ENCODE measurements at places on chromosomes 6 and 20.

DNA sequence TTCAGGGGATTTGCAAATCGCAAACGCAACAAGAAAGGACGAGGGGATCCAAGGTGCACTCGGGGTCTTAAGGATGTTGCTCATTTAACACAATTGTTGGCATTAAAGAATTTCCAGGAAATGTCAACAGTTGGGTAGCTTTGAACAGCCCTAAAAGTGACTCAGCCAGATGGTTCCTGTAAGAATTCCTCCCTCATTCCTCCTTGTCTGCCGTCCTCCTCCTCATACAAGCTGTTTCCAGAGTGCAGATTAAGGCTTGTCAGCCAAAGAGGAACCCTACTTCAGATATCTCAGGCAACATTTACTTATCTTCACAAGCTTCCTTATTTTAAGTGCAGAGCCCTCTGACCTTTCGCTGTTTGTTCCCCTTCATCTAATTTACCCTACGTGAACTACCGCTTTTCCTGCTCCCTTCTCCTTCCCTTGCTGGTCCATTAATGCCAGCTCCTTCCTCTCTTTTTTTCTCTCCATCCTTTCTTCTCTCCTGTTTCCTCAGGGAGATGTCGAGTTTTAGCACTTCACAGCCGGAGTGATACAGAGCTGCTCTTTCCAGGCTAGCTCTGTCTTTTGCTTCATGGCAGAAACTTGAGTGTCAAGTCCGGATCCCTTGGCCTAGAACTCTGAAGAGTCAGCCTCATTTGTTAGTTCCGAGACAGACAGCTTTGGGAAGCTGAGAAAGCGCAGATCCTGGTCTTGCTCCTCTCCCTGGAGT is 26.1 kb upstream of the TBC1D7 start:
- DNase-seq: peak; percentile 76

GRCh38 chr6:73800997-73801396 is 105.0 kb downstream of the CD109 start:
- DNase-seq: no peak

- no peak for DNase-seq
Observed at GRCh38 chr20:38875175-38875993, 50.8 kb upstream of the FAM83D start.

GRCh38 chr6:2103765-2104523 is 141.5 kb downstream of the GMDS start:
- peak; percentile 76 for DNase-seq

GRCh38 chr6:54074578-54075195 is 36.6 kb upstream of the MLIP start:
- DNase-seq: no peak

- DNase-seq: no peak
Observed at GRCh38 chr6:16959789-16960188, 142.1 kb upstream of the STMND1 start.

DNA sequence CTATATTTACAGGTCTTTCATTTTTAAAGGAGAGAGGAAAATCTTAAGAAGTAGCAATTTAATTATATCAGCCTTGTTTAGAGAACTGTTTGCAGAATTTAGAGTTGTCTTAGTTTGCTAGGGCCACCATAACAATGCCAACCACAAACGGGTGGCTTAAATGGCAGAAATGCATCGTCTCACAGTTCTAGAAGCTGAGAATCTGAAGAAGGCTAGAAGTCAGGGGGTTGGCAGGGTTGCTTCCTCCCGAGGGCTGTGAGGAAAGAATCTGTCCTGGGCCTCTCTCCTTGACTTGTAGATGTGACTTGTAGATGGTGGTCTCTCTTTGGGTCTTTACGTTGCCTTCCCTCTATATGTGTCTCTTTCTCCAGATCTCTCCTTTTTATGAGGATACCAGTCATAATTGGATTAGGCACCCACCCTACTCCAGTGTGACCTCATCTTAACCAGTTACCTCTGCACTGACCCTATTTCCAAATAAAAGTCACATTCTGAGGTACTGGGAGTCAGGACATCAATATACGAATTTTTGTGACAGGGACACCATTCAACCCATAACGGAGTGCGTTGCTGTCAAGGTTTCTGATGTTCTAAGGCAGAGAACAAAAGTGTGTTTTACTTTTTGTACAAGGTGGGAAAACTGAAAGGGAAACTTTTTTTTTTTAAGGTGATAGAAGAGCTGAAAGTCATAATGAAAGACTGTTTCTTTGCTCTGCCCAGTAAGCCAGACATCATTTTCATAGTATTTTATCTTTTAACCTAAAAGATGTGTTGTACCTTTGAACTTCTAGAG is 84.4 kb downstream of the SAMD3 start:
- DNase-seq: no peak

GRCh38 chr6:107075951-107076381 is 39.3 kb downstream of the BEND3 start:
- DNase-seq: peak; percentile 41

DNA sequence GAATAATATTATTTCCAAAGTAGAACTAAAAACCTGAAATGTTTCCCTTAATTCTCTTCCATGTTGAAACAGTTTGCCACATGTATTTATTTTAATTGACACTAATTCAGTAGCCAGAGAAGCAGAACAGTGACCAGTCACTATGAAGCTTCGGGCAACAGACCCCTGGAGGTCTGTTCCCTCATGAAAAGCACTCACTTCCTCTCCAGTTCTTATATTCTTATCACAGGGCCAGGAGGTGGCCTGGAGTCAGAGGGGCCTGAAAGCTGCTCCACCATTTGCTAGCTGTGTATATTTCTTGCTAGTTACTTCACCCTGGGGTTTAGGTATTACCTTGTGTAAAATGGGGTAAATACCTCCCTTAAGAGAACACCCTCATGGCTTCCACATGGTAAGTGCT is 49.1 kb downstream of the MAP7 start:
- no peak for DNase-seq

DNA sequence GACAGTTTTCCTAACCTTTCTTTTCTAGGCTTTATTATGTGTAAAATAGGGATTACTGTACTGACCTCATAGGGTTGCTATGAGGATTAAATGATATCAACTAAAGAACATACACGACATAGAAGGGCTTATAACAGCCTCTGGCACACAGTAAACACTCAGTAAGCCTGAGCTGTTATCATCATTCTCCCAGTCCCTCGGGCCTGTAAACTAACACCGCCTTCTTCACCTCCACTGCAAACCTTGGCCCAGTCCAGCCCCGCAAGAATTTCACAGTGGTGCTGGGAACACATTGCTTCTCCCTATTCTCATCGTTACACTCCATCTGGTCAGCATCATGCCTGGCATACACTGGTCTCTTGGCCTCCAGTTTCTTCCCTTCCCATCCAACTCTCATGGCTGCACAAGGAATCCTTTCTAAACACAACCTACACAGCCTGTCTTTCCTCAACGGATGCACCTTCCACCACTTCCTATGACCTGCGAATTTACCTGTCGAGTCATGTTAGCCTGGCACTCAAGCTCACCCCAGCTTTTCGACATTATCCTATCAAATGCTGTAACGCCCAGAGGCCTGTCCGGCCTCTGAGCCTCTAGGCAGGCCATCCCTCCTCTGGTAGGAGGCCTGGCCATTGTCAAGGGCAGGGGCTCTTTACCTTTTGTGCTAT is 92.1 kb downstream of the FYN start:
- peak; percentile 97 for DNase-seq

DNA sequence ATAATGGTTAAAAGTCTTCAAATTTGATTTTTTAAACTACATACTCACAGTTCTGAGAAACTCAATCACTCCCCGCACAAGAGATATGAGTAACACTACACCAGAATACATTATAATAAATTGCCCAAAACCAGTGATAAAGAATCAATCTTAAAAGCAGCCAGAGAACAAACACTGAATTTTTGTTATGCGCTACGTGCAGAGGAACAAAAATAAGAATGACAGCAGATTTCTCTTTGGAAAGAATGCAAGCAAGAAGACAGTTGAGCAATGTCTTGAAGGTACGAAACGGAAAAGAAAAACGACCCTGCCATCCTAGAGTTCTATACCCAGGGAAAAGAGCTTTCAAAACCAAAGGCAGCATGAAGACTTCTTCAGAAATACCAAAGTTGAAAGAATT is 216.7 kb downstream of the TTLL2 start:
- no peak for DNase-seq

GRCh38 chr6:111242452-111242851 is 155.1 kb downstream of the SLC16A10 start:
- DNase-seq: peak; percentile 71

GRCh38 chr6:37615564-37616340 is 81.9 kb downstream of the MDGA1 start:
- no peak for DNase-seq

DNA sequence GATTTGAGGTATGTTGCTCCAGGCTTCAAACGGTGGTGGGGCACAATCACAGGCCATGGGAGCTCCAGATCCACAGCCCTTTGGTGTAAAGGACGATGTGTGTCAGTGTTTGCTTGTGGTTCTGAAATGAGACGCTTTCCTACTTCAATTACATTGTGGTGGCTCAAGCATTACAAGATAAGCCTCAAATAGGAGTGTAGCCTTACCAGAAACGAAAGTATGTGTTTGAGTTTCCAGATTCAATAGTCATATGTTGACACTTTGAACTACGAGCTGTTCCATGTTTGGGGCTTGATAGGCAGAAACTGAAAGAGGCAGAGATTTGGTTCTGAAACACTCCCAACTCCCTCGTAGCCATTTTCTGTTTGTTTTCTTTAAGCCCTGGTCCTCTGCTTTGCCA is 187.1 kb downstream of the MYLK4 start:
- DNase-seq: peak; percentile 28

DNA sequence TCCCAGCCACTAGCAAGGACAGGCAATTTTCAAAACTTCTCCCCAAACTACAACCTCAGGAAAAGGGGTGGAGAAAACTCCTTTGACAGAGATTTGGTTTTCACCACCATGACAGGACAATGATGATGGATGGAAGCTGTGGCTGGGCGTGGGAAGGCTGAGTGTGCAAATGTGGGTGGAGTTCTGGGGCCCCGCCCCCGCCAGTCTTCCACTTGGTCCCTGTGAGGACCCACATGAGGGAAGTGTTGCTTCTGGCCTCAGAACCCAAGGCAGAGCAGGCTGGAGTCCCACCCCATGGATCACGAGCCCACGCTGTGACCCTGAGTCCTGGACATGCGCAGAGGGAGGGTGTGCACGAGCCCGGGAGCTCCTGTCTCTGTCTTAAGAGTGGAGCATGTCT is 21.5 kb upstream of the MRGBP start:
- DNase-seq: no peak

- DNase-seq: no peak
Observed at GRCh38 chr6:142669471-142670351, 275.3 kb downstream of the HIVEP2 start.

DNA sequence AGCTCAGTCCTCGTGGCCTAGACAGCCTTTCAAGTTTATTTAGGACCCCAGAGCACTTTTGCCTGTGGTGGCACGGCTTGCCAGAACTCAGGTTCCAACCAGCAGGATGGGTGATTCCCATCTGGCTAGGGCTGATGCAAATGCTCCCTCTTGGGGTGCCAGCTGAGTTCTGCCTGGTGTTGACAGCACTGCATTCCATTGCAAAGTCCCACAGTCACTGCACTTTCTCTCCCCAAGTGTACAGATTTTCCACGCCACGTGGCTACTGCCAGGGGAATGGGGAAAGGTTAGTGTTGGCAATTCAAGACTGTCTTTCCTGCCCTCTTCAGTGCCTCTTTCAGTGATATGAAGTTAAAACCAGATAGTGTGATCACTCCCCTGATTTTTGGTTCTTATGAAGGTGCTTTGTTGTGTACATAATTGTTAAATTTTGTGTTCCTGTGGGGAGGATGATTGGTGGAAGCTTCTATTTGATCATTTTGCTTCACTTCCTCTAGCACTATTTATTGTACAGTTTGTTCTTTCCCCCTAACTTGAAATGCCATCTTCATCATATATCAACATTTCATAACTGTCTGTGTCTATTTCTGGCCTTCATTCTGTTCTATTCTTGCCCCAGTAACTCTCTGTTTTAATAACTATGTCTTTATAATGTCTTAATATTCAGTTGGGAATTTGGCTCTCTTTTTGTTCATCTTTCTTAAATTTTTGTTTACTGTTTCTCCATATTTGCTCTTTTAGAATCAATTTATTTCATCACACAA is 86.2 kb downstream of the CFAP61 start:
- DNase-seq: no peak

DNA sequence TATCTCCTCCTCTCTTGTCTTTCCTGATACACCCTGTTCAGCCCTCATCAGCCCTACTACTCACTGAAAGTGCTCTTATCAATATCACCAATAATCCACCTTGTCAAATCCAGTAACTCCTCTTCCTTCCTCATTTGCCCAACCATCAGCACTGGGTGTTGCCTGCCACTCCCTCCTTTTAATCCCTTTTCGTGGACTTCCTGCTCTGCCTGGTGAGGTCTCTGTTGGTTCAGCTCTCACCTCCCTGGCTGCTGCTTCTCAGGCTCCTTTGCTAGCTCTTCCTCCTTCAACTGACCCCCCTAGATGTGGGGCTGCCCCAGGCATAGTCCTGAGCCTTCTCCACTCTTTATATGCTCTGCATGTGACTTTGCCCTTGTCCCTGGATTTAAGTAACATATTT is 92.5 kb downstream of the PREP start:
- no peak for DNase-seq

GRCh38 chr6:113719545-113719944 is 137.6 kb upstream of the MARCKS start:
- DNase-seq: peak; percentile 41

DNA sequence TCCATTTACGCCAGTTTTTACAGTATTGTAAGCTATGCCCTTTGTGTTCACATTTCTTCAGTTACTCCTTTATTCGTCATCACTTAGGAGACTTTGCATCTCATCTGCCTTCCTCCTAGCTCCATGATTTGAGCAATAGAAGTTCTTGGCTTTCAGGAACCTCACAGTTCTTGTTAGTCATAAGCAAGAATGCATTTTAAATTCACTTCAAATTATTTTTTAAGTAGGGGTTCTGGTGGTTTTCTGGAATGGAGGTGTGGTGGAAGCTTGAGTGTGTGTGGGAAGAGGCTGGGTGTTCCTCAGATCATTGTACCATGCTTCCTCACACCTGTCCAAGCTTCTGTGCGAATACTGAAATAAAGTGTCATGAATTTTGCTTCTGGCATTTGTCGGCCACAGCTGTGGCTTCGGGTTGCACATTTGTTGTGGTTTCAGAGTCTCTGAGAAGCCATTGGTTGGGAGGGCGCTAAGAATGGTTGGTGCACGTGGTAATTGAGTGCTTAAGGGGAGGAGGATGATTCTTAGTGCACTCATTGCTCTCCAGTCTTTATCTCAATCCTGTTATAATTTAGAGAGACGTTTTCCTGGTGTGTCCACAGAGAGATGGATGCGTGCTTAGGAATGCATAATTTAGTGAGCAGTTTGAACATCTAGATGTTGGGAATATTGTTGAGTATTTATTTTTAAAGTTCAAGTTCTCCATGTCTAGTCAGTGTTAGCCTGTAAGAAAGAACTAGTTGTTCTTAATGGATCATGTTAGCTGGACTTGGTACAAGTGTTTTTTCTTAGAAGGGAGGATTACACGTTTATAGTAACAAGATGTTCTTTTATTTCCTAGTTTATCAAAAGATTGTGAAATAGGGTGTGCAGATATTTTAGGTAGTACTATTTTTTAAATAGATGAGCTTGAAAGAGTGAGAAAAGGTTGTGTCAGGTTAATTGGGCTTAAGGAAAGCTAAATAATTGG is 31.9 kb downstream of the FOXO3 start:
- DNase-seq: peak; percentile 83

GRCh38 chr6:105258816-105259215 is 79.0 kb upstream of the POPDC3 start:
- peak; percentile 78 for DNase-seq

Data from fibroblast of the aortic adventitia (primary cell).